ENCODE measurements at places on chromosomes 3 and 15.
A peak's percentile ranks its signal among the peaks of the same experiment; 100 is the strongest.

- peak; percentile 51 for DNase-seq
Measured at GRCh38 chr3:15206662-15207576, 873 bp downstream of the CAPN7 start.

- DNase-seq = no peak
Measured at GRCh38 chr3:113769551-113769950, 22.7 kb downstream of the ATP6V1A start.

- no peak for DNase-seq
Measured at GRCh38 chr3:23991683-23992628, 46.9 kb downstream of the NR1D2 start.

- no peak for DNase-seq
Measured at GRCh38 chr3:26049951-26050350, 260.1 kb downstream of the OXSM start.

GRCh38 chr3:39094851-39095677 is 12.4 kb downstream of the GORASP1 start:
- DNase-seq = no peak

GRCh38 chr3:129182390-129183185 is 1.1 kb downstream of the CNBP start:
- DNase-seq = peak; percentile 54

DNA sequence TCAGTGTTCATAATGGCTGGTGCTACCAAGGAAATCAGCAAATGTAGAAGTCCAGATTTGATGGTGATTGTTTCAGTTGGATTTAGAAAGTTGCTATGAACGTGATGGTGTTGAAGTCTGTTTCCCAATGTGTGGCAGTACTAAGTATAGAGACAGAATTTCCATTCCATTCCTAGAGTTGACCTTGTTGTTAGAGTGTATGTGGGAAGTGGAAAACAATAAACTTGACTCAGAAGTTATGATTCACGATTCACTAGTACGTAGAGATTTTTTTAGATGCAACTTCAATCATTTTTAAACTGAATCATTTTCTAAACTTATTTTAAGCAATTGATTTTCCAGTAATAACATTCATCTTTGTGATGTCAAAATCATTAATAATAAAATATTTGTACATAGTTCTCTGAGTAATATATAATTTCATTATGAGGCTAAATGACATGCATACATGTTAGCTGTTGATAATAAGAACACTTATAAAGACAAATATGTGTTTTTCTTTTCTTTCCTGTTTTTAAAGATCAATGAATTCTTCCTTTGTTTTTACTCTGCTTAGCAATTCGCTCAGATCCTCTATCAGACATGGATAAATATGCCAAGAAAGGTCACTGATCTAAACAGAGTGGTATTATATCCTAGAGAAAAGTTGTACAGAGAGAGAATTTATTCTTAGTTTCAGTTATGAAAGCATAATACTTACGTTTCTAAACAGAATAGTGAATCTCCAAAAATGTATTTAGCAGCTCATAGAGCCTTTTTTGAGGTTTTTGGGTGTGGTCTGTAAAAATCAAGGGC is 108.8 kb upstream of the GPR149 start:
- no peak for DNase-seq

DNA sequence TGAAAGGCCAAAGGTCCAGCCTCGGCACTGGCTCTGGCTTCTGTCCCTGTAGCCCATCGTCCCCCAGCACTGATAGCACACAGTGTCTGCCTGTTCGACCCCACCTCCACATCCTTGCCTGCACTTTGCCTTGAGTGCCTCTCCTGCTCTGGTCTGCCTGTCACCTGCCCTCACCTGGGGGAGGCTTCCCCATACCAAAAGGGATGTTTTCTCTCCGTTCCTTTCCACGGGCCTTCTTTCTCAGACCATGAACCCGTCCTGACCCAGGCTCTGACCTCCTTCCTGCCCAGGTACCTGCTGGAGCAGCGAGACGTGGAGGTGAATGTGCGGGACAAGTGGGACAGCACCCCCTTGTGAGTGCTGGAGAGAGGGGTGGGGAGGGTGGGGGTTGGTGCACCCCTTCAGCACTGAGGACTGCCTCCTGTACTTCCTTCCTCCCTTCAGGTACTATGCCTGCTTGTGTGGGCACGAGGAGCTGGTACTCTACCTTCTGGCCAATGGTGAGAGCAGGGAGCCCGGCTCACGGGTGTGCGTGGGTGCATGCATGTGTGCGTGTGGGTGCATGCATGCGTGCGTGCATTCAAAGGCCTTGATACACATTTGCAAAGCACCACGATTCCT is 1.5 kb downstream of the ABTB1 start:
- no peak for DNase-seq

GRCh38 chr15:51097553-51098330 is 3.0 kb upstream of the TNFAIP8L3 start:
- DNase-seq = no peak

DNA sequence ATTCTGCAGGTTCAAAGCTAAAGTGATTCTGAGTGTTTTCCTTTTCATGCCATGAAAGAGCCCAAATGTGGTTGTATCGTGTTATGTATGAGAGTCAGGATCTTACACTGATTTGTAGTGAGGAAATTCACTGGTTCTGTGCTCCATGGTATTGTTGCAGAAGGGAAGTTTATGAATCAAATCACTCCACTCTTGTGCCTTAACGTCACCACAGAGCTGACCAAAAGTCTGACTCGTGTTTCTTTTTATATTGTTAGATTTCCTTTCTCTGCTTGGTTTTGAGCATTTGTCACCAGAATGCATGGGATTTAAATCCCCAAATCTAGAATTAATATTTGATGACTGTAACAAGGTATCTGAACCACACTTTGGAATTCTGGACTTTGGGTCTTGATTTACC is 29.1 kb upstream of the SLC30A4 start:
- DNase-seq = no peak

- no peak for DNase-seq
Measured at GRCh38 chr15:96412906-96413231, 82.4 kb downstream of the NR2F2 start.

- DNase-seq = peak; percentile 45
Measured at GRCh38 chr3:71078723-71079525, 504.6 kb downstream of the FOXP1 start.

- no peak for DNase-seq
Measured at GRCh38 chr15:31503256-31503655, 176.6 kb downstream of the KLF13 start.

GRCh38 chr3:195885036-195885891 is 23.1 kb downstream of the TNK2 start:
- DNase-seq = no peak

DNA sequence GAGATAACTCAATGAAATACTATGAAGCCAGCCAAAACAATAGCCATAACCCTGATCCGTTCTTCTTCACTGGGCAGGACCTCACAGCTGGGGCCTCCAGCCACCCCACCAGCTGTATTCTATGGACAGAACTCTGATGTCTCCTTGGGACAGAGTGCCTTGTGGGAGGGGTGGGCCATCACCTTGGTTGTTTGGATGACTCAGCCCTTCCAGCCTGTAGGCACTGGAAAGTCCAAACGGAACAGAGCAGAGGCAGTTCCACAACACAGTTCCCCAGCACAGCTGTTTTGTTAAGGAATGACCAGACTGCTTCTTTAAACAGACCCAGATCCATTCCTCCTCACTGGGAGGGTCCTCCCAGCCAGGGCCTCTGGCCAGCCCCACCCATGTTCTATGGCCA is 31.9 kb upstream of the ZBED2 start:
- no peak for DNase-seq

DNA sequence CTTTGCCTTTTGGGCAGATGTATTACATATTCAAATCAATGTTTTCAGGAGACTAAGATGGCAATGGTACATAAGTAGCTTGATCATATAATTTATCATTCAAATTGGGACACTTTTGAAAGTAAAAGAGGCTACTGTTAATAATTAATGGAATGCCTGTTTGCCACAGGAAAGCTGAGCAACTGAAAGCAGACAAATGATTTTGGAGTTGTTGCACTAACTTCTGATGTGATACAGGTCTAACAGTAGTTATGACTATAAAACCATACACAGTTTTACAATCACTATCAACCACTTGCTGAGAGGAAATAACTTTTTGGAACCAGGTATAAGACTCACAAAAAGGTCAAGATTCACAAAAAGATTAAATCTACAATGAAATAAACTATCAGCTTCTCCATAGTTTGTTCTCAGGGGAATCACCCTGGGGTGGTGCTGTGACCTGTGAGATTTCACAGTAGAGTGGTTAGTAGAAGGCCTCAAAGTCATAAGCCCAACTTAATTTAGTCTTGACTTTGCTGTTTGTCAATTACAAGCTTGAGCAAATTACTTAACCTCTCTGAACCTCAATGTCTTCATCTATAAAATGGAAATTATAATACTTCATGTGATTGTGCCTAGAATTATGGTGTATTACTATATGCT is 42.7 kb downstream of the HHLA2 start:
- no peak for DNase-seq

GRCh38 chr3:109316162-109316730 is at the start of gene DPPA2:
Gene DPPA2, minus strand, starts transcription at chr3:109316517. Its CDS starts 1,975 bp downstream, at chr3:109314542.
- DNase-seq = no peak

DNA sequence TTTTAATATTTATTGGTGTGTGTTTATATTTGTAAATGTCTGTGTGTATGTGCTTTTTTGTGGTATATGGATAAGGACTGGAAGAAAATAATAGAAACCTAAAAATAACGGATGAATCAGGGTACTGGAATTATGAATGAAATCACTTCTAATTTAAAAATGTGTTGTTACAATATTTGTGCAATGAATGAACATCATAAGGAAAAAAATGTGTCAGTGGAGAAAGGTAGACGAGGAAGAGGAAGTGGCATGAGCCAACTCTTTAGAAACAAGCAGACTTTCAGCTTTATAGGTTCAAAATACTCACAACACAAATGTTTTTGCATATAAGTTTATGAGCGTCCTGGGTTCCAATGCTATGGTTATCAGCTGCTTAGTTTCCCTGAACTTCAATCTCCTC is 59.4 kb downstream of the SOX2 start:
- no peak for DNase-seq

- no peak for DNase-seq
Measured at GRCh38 chr3:195071011-195071728, 199.8 kb downstream of the XXYLT1 start.

GRCh38 chr3:17894434-17895060 is 152.1 kb upstream of the TBC1D5 start:
- DNase-seq = peak; percentile 52

All from activated naive CD4-positive, alpha-beta T cell treated with anti-CD3 and anti-CD28 coated beads, Interleukin-2, amount 10 ng/mL, durations not matched to agents 7 days and 5 days (primary cell).